CD4-positive, CD25-positive, alpha-beta regulatory T cell (primary cell): ENCODE measurements at places on chromosomes 12 and 14.

DNA sequence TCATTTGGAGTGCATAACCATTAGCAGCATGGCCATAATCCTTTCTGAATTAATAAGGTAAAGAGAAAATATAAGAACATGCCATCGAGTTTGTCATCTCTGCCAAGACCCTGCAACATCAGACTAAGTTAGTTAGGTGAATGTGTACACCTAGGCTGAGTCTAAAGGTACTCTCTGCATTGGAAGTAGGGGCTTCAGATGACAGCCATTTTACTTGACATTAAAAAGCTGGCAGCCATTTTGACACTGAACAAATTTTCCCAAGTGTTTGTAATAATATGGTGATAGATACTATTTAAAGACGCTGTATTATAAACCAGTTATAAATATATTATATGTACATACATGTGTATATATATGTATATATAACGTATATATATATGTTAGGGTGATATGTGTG, 79.0 kb downstream of the SUDS3 start:
- no peak for DNase-seq

DNA sequence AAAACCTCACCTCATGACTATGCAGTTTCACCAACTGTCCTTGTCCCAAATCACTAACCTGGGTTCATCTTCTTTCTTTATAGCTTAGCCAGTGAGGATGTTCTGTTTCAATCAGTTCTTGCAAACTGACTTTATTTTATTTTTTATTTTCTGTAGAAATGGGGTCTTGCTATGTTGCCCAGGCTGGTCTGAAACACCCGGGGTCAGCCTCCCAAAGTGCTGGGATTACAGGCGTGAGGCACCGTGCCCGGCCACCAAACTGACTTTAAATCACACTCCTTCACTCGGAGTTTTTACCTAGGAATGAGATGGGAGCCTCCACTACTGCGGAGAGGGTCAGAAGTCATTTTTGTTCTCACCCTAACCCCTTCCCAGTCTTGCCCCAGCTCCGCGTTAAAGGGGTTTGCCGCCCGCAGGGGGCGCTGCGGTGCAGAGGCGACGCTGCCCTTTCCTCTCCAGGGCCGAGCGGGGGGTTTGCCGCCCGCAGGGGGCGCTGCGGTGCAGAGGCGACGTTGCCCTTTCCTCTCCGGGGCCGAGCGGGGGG, 7.0 kb upstream of the B4GALNT3 start:
- DNase-seq = peak; percentile 7

DNA sequence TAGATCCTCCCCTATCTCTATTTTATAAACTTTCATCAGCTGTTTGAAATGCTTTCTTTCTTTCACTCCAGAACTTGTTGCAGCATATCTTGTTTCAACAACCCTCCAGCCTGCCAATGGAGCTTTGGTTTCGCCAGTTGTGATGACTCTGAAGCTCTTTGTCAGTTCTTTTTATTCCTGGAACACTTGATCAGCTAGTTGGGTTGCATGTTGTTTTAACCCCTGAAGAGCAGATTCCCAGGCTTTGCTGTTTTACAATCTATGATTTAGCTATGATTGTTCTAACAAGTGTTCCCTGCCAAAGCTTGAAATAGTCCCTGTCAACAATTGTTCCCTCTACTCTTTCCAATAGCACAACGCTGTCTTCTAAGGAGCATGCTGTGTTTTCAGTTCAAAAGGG, 50.6 kb upstream of the FUT8 start:
- no peak for DNase-seq

- no peak for DNase-seq
Measured at GRCh38 chr12:93727195-93727811, 50.1 kb downstream of the CRADD start.

GRCh38 chr14:106083082-106083481, 556.7 kb downstream of the TMEM121 start:
- DNase-seq = no peak

GRCh38 chr12:508795-509194, 49.1 kb downstream of the B4GALNT3 start:
- no peak for DNase-seq

- DNase-seq = no peak
Measured at GRCh38 chr12:51442324-51442723, 17.7 kb downstream of the SLC4A8 start.

DNA sequence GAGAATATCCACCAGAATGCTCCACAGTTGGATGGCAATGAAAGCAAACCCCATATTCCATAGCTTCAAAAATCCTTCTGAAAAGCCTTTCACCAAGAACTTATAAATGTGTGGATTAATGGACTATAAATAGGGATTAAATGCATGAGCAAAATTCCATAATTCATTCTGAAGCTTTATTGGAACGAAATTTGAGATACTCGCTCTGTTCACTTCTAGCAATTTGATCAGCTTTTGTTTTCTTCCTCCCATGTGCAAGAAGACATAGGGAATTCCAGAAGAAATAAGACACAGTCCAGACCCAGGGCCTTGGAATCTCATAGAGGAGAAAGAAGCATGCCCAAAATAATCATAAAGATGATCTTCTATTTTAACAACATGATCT, 285.9 kb upstream of the TMPO start:
- DNase-seq = no peak

DNA sequence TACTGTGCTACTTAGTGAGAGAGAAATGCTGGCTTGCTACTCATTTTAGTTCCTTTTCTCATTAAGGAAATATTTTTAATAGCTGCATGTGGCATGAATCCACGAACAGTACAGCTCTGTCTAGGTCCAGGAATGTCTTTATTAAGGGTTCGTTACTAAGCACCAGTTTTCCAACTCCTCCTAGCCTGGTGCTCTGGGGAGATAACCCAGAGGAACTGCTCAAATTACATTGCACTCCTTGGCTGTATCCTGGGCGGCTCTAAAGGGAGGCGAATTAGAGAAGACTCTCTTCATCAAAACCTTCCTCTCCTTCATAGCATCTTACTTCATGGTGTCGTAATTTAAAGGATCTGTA, 101.3 kb downstream of the PPM1A start:
- no peak for DNase-seq

- DNase-seq = no peak
Measured at GRCh38 chr12:88251798-88252197, 109.7 kb downstream of the TMTC3 start.

- DNase-seq = no peak
Measured at GRCh38 chr12:89528434-89528833, 2.6 kb upstream of the POC1B start.

DNA sequence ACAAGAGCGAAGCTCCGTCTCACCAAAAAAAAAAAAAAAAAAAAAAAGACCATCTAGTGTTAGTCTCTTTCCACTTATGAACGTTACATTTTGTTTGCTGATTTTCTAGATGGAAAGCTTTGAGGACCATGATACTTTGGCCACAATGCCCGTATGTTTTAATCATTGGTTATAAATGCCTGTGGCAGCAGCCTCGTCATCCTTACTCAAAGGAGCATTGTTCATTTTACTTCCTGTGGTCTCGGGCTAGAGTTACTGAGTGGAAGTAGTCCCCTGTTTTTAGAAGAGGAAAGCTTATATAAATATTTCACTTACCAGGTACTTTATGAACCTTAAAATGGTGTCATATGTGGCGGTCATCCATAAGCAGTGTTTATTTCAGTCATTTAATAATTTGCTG, 359.9 kb downstream of the AEBP2 start:
- DNase-seq = no peak

DNA sequence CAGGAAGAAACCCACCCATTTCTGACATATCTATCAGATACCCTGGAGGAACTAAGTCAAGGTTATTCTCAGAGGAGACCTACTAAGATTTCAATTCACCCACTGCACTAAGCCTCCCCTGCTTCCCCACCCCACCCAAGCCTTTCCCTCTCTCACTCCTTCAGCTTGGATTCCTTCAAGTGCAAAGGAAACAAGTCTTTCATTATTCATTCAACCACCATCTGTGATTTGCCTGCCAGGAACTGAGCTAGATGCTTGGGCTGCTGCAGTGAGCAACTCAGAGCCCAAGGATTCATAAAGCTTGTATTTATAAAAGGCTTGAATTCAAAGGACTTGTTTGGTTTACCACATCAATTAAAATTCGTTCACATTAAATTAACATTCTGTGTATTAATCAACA, 161.3 kb downstream of the GXYLT1 start:
- no peak for DNase-seq

GRCh38 chr12:20421421-20421820, 53.1 kb downstream of the PDE3A start:
- no peak for DNase-seq

DNA sequence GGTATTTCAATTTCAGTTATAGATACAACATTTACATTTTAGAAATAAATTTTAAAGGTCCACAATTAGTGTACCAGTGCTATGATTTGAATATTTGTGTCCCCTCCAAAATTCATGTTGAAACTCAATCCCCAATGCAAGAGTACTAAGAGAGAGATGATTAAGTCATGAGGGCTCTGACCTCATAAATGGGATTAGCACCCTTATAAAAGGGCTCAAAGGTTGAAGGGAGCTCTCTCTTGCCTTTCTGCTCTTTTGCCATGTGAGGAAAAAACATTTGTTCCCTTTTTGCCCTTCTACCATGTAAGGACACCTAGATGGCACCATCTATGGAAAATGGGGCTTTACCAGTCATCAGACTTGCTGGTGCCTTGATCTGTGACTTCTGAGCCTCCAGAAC, 25.8 kb upstream of the CNOT2 start:
- no peak for DNase-seq

GRCh38 chr14:76498976-76499375, 123.0 kb downstream of the ESRRB start:
- DNase-seq = no peak

DNA sequence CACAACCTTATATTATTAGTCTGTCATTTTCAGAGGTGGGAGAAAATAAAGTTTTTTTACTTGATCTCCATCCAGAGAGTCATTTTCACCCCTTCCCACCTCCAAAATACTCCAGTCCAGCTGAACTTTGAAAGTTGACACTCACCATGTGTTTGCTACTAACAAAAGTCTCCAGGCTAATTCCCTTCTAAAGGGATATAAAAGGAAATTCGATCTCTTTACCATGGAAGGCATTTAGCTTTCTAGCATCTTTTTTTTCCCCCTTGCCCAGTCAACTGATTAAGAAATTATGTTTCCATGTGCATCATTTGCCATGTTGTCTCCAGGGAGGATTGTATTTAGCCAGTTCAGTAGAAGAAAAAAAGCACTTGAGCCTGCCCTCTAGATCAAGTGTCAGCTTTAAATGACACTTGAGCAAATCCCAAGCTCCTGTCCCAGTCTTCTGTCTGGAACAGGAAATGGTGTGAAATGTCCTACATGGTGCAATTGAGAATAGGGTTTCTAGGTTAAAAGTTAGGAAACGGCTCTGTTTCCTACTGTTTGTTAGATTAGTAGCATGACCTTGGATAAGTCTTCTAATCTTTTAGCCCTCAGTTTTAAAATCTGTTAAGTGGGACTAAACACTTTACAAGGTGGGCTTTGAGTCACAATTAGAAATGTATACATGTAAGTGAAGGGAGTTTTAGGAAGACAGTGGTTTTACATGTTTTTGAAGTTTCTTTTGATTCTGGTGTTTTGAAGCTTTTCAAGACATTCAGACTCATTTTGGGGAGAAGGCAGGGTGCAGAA, 67.2 kb downstream of the GNS start:
- DNase-seq = no peak

GRCh38 chr12:92470608-92471021, 232.2 kb upstream of the PLEKHG7 start:
- DNase-seq = peak; percentile 66

DNA sequence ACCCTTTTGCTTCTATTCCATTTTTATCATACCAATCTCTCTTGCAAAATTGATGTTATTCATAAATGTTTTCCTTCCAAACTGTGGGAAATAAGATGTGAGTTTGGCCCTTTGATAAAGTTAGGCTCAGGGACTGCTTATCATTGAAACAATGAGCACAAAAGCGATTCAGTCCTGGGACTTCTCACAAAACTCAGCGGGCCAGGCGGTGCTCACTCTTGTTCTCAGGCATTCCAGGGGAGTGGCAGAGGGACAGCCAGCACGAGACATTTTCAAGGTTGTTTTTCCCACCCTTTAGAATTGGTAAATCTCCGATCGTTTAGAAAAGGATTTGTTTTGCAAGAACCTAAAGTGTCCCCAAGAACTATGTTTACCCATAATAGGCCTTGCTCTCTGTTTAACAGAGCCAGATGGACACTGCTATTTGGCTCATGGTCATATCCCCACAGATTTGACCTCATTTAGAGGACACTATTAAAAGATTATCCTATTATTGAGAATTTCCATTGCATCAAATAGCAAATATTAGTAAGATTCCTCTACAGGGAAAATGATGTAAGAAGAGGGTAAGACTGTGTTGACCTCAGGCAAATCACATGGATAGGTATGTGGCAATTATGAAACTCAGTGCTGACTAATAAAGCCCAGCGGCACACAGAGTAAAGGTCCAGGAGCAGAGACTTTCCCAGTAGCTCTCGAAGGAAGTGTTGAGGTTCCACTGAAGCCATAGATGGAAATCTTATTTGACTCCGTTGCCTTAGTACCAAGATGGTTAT, 102.7 kb upstream of the USP44 start:
- peak; percentile 43 for DNase-seq

DNA sequence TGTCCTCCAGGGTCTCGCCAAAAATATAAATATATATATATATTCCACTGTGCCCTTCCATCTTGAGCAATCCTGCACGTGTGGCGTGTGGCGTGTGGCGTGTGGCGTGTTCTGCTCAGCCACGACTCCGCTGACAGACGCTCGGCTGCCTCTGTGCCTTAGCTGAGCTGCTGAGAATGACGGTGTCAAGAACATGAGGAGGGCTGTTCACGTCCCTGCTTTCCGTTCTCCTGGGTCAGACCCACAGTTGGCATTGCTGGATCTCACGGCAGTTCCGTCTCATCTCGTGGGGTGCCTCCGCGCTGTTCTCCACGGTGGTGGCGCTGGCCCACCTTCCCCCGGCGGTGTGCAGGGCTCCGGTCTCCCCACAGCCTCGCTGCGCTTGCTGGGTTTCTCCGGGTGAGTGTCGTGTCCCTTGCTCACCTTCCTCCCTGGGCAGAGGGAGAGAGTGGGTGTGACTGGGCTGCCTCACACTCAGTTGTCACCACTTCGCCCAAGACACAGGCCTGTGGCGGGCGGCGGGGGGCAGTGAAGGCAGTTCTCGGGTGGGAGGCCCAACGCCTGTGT, 9.4 kb downstream of the GPR132 start:
- no peak for DNase-seq

GRCh38 chr12:2999265-2999841, 40.2 kb downstream of the TEAD4 start:
- no peak for DNase-seq

- no peak for DNase-seq
Measured at GRCh38 chr14:104979758-104980610, 1.8 kb upstream of the AHNAK2 start.

DNA sequence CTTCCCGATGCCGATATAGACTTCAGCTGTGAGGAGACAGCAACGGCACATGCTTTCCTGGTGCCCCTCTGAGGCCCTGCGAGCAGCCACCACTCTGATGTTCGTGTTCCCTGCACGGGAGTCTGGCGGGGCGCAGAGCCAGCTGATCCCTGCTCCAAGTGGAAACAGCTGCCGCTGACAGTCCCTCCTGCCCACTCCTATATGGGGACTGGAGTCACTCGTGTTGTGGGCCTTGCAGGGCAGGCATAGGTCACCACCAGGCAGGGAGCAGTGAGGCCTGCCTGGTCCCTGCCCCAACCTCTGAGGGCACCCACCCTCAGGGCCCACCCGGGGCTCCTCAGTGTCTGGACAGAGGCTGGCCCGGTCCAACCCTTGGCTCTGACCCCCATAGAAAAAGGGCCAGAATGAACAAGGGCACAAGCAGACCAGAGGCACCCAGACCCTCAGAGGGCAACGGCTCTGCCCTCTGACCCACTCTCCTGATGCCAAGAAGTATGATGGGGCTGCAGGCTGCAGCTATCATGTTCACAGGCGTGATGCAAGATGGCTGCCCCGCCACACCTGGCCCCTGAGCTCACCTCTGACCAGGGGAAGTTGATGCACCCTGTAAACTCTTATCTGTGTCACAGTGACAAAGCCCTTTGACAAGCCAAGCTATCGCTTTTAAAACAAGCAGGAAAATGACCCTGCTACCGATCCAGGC, 181.6 kb downstream of the CALM1 start:
- no peak for DNase-seq
